NCI-H2081 (cell line): ENCODE measurements at places on chromosomes 5 and 9.

GRCh38 chr5:88872971-88873370 lies 10.0 kb downstream of the MEF2C start:
- no peak for DNase-seq

- no peak for DNase-seq
Observed at GRCh38 chr9:115202960-115203751, 85.2 kb upstream of the TNC start.

DNA sequence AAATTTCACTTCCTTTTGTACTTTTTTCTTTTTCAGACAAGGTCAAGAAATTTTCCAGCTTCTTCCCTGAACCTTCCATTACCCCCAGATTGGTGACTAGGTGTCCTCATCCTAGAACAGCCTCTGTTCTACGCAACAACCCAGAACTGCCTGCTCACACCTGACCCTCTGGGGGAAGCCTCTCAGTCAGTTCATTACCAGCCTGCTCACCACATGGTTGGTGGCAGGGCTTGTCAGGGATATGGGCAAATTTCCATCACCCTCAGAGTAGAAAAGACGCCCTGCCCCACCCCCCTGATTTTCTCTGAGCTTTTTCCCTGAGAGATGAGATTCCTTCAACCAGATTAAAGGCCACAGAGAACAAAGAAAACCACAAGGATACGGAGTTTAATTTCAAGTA lies 5.3 kb upstream of the CFAP95 start:
- no peak for DNase-seq

DNA sequence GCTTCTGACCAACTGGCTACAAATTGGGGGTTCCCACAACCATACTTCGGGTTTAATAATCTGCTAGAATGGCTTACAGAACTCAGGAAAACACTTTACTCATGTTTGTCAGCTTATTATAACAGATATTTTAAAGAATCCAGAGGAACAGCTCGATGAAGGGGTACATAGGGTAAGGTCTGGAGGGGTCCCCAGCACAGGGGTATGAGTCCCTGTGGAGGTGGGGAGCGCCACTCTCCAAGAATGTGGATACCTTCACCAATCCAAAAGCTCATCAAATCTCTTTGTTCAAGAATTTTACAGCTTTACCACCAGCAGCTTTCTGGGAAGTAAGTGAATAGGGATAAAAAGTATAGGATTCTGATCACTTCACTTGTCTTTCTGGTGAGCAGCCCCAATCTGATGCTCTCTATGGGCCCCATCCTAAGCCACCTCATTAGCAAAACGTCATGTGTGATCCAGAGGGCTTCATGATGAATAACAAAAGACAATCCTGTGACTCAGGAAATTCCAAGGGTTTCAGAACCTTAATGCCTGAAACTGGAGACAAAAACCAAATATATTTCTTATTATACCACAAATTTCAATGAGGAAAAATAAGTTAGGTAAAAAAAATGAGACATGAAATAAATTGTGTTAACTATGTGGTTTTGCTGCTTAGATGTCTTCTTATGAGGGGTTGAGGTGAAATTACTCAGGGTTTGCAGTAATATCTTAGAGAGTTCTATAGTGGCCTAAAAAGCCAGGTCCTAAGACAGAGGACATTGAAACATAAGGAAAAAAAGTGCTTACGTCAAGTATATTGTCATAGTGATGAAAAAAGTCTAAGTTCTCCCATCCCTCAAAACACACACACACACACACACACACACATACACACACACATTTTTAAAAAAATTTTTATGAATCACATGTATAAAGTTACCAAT lies 290.5 kb downstream of the ANXA1 start:
- DNase-seq = no peak

DNA sequence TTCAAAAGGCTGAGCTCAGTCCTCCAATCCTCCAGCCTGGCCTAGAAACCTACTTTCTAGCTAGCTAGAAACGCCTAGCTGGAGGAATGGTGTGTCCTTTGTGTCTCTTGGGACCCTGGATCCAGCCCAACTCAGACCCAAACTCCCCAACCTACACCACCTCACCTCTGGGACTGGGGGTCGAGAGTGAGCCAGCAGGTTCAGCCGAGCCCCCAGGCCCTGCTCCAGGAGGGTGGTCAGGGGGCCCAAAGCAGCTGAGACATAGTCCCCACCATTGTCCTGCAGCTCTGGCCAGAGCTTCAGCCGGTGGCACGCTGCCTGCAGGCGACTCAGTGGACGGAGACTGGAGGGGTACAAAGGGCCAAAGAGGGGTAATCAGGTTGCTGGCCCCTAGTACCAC lies 6.2 kb downstream of the NOL6 start:
- DNase-seq = no peak

GRCh38 chr9:95588724-95589588 lies 72.2 kb upstream of the PTCH1 start:
- no peak for DNase-seq

DNA sequence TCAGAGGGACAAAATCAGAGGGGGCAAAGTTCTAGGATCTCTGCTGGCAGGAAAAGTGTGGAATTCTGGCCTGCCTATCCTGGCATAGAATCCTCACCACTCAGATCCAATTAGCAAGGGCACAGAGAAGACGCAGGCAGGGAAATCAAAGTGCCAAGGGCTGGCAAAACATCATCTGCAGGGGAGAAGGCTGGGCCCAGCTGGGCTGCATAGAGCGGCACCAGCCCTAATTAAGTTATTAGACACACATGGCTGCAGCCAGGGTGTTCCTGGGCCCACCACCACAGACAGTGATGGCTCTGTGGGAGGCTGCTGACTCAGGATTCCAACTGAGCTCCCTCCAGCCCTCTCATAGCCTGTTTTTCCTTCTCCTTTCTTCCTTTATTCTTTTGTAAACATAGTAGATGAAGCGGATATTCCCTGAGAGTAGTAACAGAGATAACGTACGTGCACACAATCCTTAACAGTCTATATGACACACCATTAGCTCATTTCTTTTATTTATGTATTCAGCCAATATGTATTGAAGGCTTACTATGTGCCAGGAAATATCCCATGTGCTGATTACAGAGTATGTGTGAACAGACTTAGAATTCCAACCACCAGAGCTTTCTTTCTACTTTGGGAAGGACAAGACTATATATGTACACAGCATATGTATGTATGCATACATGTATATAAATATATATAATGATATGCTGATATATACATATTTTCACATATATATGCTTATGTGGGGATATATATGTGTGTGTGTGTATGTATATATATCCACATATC lies 236.1 kb downstream of the ASTN2 start:
- DNase-seq = peak; percentile 74

DNA sequence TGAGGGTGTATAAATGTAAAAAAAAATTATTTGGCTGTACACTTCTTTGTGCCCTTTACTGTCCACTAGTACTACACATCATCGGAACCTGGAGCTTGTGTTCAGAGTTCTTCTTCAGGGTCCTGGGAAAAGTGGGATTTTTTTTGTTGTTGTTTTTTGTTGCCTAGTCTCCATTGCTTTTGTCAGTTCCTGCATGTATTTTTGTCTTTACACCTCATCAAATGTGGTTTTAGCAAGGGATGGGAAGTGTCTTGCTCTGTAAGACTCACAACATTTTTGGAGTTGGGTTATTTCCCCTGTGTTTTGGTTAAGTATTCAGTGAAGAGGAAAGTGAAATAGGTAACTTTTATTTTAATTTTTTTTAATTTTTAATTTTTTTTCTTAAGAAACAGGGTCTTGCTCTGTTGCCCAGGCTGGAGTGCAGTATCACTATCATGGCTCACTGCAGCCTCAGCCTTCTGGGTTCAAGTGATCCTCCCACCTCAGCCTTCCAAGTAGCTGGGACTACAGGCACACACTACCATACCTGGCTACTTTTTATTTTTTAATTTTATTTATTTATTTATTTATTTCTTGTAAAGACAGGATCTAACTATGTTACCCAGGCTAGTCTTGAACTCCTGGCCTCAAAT lies 40.7 kb downstream of the GARNL3 start:
- no peak for DNase-seq

DNA sequence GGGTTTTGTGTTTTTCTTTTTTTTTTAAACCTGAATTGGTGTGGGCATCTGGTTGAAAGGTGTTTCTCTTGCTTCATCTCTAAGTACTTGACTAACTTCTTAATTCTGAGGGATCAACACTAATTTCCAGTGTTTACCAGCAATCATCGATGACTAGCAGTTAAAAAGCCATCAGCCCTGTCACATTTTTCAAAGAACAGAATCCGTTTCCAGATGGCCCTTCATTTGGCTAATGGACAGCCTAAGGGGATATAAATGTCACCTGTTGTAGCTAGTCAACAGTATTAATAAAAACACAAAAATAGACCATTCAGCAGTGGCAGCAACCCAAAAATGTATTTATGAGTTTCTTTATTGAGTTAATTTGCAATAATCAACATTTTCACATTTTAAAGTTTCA lies 1076.5 kb downstream of the MAT2B start:
- peak; percentile 70 for DNase-seq

DNA sequence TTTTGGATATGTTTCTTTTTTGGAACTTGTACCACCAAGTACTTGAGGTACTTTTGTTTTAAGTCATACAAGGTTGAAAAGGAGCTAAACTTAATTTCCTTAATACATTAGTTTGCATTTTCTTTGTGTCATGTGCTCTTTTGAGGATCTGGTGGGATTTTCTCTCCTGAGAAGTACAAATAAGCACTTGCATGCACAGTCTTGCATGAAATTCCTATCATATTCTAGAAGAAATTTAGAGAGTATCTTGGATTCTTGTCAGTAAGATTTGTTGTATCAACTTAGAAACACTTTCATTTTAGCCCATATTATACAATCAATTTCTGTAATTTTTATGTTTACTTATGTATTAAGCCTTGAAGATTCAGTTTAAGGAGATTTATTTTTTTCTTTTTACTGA lies 64.9 kb downstream of the CCNH start:
- no peak for DNase-seq

- no peak for DNase-seq
Observed at GRCh38 chr9:72268961-72269360, 96.0 kb downstream of the ZFAND5 start.

DNA sequence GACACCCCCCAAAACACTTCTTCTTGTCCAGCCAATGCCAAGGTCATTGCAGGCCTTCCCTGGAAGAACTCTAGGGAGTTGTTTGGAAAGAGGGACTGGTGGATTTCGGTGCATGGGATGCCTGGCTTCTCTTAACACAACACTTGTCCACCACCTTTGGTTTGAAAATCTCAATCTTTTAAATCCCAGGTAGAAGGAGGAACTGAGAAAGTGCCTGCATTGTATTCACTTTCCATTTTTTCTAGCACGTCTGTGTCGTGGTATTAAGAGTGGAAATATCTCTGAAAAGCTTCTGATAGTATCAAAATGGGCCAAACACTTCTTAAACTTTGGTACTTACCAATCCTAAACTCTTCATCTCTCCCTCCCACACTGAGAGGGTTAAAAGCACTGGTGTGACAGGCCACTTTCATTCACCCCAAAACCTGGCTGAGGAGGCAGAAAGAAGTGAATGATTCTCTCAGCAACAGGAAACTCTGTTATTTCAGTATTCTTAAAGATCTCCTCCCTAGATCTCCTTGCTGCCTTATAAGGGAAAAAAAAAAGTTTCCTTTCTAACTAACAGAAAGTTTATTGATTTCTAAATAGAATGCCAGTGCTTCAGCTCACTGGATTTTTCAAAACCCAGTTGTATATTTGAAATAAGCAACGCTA lies 3.9 kb upstream of the NFIB start:
- no peak for DNase-seq

DNA sequence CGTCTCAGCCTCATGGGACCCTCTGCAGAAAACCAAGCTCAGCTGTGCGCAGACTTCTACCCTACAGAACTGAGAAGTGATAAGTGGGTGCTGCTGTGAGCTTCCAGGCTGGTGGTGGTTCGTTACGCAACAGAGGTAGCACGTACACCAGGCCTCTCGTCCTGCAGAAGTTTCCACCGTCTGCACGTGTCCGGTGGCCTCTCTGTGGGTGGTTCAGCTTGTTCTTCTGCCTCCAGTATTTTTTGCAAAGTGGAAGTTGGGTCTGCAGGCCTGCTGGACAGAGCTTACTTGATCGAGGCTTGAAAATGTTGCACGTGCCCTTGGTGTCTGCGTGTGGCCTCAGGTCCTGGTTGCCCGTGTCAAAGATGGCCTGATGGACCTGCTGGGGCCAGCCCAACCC lies 27.5 kb downstream of the KCNT1 start:
- DNase-seq = no peak

DNA sequence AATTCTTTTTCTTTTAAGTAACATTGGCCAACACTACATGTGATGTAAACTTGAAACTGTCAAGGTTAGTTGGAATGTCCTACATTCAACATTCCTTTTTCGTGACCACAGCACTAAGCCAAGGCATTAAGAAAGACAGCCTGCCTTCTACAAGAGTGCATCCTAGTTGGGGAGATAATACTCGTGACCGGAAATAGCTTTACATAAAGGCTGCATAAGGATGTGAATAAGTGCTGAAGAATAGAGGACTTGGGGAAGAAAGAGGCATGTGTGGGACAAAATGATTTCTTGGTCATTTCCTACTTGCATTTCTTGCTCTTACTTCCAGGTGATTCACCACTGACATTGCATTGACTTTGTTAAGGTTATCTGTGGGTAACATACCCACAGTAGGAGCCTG lies 282.0 kb downstream of the DMRT2 start:
- DNase-seq = no peak

- DNase-seq = no peak
Observed at GRCh38 chr5:145981589-145982571, 45.5 kb downstream of the SH3RF2 start.

- DNase-seq = no peak
Observed at GRCh38 chr5:175378444-175379028, 65.4 kb downstream of the DRD1 start.

GRCh38 chr9:72844440-72844768 lies 108.4 kb downstream of the ALDH1A1 start:
- DNase-seq = no peak

DNA sequence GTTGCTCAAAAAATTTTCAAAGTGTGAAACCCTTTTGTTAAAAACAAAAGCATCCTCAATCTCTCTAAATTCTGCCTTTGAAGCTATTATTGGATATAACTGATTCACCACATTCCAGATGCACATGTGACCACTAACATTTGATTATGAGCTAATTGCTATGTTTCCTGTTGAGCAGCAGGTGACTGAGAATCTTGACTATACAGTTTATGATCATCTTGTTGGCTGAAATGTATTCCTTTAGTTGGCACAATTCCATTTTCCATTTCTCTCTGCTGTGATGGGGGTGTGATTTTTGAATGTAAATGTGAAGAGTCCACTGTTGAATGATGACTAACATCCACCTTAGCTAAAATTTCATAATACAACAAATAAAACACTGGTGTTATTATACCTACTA lies 10.7 kb downstream of the LYSMD3 start:
- DNase-seq = peak; percentile 23

GRCh38 chr5:139668924-139669661 lies 20.9 kb downstream of the CXXC5 start:
- peak; percentile 53 for DNase-seq

DNA sequence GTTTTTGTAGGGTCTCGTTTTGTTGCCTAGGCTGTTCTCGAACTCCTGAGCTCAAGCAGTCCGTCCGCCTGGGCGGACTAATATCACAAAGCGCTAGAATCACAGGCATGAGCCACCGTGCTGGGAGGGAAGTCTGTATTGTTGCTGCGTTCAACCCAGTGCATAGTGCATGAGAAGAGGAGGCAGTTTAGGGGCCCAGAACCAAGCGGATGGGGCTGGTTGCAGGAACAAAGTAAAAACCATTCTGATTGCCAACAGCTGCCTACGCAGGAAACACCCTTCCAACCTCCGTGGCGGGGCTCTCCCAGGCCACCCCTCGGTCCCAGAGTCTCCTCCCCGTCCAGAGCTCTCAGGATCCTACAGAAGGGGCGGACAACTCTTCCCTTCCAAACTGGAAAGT lies 87.1 kb downstream of the ANXA2R start:
- DNase-seq = no peak

- peak; percentile 24 for DNase-seq
Observed at GRCh38 chr5:128538250-128539037, 399 bp upstream of the FBN2 start.

- DNase-seq = no peak
Observed at GRCh38 chr5:150670275-150670947, 9.4 kb downstream of the MYOZ3 start.
